EL (cell line): ENCODE measurements at places on chromosomes 3 and 15.
A peak's percentile ranks its signal among the peaks of the same experiment; 100 is the strongest.

GRCh38 chr15:78620527-78621421 is at the start of gene CHRNA3:
TSS of gene CHRNA3 (minus strand) at chr15:78620996. CDS start at chr15:78620794, 202 bp downstream.
- DNase-seq, result no peak

- no peak for DNase-seq
Observed at GRCh38 chr3:127646501-127647046, 17.6 kb downstream of the PODXL2 start.

GRCh38 chr15:91780387-91780786 is 73.1 kb upstream of the SLCO3A1 start:
- DNase-seq, result no peak

DNA sequence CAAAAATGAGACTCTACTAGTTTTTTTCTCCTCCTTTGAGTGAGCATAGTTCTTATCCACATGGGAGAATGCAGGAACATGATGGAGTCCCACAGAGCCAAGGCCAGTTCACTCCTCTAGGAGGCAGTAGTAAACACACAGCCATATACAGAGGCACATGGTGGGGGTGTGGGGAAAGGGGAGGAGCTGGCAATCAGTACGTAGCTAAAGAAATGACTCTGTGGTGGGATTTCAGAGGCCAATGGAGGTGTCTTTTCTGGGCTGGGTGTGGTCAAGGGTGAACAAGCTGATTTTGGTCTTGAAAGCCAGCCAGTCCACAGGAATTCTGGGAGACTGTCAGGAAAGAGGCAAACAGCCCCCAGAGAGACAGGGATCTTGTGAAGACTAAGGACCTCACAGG is 6.6 kb upstream of the RAB11A start:
- peak; percentile 69 for DNase-seq

DNA sequence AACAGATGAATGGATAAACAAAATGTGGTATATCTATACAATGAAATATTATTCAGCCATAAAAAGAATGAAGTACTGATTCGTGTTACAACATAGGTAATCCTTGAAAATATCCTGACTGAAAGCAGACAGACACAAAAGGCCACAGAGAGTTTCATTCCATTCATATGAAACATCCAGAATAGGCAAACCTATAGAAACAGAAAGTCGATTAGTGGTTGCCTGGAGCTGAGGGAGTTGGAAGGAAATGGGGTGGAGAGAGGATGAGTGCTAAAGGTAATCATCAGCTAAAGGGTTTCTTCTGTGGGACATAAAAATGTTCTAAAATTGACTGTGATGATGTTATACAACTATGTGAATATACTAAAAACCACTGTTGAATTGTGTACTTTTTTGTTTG is 22.9 kb downstream of the FOXP1 start:
- DNase-seq, result peak; percentile 51

- no peak for DNase-seq
Observed at GRCh38 chr15:85717212-85717611, 77.5 kb downstream of the KLHL25 start.

- DNase-seq, result no peak
Observed at GRCh38 chr3:112721231-112721630, 80.3 kb upstream of the CCDC80 start.

DNA sequence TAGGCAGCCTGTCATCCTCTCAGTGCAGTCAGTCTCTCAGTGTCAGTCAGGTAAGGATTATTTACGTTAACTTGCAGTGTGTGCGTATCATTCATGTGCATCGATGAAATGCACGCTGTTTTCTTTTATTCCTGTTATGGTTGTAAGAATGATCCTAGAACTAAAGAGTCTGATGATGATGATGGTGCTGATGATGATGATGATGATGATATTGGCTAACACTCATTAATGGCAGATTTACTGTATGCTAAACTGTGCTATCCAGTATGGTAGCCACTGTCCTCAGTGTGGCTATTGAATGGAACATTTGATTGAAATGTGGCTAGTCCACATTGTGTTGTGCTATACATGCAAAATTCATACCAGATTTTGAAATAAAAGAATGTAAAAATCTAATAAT is 39.4 kb downstream of the FANCI start:
- no peak for DNase-seq

- DNase-seq, result no peak
Observed at GRCh38 chr3:106816838-106817237, 560.4 kb upstream of the CCDC54 start.
